Kidney (tissue), 22 donors: ENCODE measurements at places on chromosomes 3 and 15. TPM values are rescaled to one million over a fixed set of nuclear protein-coding genes. Genes with fewer than 3 reads are reported as not detected.

GRCh38 chr15:92290359-92290992 lies 103.2 kb upstream of the ST8SIA2 start:
- DNase-seq = no peak

GRCh38 chr15:43975770-43976169 lies 149.0 kb downstream of the WDR76 start:
- no peak for DNase-seq

DNA sequence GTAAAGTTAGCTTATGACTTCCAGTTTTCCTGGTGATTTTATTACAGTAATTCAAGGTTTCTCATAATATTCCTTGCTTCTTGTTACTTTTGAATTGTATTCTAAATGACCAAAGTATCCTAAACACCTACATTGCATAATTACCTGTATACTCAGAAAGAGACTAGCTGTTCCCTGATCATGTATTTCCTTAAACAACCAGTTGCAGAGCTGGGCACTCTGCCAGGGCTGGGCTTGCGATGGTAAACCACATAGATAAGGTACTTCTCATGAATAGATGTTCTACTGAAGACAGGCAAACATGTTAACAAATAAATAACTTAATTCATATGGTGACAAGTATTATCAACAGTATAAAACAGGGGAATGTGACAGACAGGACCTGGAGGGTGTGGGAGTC lies 142.3 kb upstream of the WNT5A start:
- DNase-seq = no peak

GRCh38 chr3:42130329-42131070 lies 39.3 kb downstream of the TRAK1 start:
- DNase-seq = no peak

TRH gene
- polyA plus RNA-seq = not detected
